ENCODE measurements at places on chromosomes 5 and 9.

DNA sequence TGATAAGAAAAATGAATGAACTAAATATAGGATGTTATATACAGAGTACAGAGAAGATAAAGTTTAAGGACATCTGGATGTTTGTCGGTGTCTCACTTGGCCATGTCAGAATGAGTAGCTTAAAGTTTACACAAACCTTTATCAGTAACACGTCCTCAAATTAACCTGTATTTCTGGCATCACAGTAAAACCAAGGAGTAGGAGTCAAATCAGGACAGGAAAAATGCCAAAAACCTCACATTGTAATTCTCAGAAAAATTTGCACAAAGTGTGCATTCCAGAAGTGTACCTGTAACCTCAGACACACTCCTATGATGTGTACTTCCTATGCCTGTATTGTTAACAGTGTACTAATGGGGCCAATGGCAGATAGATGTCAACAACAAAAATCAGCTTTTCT, 139.3 kb downstream of the SMC2 start:
- DNase-seq: no peak

DNA sequence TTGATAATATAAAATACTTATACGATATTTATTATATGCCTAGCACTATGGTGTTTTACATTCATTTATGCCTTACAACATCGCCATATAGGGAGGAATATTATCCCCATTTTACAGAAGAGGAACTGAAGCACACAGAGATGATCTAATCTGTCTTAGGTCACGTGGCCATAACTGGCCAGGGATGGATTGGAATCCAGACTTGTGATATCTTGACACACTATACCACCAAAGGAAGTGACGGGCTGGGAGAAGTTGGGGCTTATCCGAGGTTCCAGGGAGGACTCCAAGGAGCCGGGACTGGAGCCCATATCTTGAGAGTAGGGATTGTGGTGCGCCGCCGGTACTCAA, 129.8 kb downstream of the TMEM174 start:
- no peak for DNase-seq

DNA sequence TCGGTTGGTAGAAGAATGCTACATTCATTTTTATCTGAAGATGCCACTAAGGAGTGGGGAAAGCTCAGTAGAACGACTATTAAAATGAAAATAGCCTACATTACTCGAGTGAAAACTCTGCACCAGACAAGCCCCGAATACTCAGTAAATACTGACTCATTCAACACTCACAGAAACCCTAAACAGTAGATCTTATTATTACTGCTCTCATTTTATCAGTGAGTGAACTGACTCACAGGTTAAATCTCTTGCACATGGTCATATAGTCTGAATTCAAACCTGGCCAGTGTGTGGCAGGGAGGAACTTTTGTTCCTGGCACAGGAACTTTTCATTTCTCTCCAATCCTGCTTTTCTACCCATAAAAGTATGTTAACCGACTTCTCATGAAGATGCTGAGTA, 9.6 kb upstream of the PAPPA start:
- DNase-seq: no peak

DNA sequence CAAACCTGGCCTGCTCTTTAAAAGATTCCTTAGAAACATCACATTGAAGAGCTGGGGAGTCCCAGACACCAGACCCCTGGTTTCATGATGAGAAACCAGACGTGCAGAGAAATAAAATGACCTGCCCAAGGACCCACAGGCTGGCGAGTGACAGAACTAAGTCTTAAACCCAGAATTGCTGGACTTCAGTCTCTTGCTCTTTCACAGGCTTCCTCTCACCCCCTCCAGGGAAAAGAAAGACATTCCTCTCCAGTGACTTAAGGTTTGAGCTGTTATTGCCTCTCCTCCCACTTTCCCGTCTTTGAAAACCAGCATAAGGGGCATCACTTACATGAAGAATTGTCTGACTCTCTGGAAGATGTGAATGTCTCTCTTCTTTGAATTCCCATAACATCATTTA, 535.2 kb downstream of the IRX1 start:
- DNase-seq: no peak

DNA sequence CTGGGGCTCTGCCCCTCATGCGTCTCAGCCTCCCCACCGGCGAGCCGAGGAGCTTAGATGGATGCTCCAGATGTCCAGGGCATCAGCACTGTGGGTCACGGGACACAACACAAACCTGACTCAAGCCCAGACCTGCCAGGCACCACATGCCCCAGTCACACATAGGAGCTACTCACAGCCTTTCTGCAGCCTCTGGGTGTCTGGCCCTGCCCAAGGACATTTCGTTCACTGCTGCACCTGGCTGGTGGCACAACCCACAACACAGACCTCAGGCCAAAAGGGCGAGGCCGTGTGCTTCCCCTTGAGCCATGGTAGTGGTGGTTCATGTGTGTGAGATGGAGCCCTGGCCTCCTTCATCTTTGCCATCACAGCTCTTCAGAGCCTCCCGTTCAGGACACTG, 89.6 kb upstream of the FCN2 start:
- peak; percentile 59 for DNase-seq

DNA sequence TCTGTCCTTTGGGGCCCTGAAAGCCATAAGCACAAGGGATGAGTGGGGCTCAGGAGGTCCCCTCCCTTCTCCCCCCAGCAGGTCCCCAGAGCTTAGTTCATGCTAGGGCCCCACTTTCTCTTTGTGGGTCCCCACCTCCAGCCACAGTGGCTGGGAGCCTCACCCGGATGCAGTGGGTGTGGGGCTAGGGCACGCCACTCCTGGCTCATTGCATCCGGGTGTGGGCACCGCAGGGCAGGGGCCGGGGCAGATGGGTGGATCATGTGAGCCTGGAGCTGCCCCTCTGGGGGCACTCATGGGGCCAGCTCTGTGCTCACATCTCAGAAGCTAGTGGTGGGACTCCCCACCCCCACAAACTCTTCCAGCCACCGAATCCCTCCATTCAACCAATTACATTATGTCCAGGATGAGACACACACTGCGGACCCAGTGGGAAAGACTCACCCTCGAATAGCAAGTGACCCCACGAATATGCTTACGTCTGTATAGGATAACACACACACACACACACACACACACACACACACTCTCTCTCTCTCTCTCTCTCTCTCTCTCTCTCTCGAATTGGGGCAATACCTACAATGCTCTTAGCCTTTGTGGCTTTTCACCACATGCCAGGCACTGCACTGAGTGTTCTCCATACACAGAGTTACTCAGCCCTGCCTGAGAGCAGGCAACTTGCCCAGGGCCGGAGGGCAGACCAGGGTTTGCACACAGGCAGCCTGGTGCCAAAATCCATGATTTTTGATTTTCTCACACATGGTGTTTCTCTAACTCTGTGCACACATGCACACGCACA, 16.8 kb upstream of the PHYKPL start:
- no peak for DNase-seq

- DNase-seq: peak; percentile 41
Measured at GRCh38 chr5:179806250-179807048, at the start of gene MGAT4B. MGAT4B (minus strand) TSS chr5:179806866; CDS start chr5:179806583, 283 bp downstream.

DNA sequence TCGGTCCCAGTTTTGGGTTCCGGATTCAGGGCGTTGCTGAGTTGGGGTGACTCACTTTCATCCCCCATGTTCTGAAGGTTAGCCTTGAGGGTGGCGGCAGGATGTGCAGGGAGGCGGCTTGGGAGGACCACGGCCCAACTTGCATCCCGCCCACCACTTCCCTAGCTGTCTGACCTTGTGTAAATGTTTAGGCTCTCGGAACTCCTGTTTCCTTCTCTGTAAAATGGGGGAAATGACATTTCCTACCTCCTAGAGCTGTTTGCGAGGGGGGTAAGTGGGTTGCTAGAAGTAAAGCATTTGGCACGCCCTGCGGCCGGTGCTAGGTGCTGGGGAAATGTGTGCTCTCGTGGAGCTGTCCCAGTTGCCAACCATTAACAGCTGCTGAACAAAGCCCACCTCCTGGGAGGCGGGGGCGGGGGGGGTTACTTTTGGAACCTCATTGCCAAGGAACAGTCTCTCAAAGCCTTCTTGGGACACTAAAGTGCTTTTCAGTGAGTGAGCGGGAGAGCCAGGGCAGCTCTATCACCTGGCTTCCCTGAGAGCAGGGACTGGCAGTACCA, 27.5 kb downstream of the PTGES2 start:
- no peak for DNase-seq

- DNase-seq: no peak
Measured at GRCh38 chr5:42587096-42587723, 164.0 kb downstream of the GHR start.

- DNase-seq: no peak
Measured at GRCh38 chr5:32507738-32508434, 63.3 kb upstream of the ZFR start.

DNA sequence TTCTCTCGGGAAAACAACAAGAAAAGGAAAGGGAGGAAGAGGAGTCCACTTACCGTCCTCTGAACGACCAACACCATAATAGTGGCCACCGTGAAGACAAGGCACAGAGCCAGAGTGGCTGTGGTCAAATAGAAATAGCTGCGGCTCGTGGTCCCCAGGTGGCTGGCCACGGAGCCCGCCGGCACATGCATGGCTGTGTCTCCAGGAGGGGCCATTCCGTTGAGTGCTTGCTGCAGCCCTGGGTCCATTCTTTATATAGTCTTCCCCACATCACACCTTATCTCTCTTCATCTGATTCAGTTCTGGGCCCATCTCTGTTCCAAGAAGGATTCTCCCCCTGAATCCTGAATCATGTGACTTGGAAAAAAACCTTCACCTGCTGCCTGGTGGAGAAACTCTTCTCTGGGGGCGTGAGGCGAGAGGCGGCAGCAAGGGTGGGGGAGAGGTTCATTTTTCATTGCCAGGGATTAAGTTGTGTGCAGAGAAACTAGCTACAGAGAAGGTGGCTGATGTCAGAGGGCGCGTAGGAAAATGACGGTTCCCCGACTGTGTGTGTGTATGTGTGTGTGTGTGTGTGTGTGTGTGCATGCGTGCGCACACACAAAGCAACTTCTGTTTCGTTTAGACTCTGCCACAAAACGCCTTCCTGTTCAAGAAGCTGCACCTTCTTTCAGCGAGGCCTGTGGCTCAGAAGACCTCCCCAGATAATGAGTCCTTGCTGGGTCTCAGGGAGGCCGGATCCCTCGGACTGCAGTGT, at the start of gene TNFSF8:
TSS of gene TNFSF8 (minus strand) at position 536 of the 757 bp plus-strand sequence. CDS start at position 248, 288 bp downstream.
- DNase-seq: no peak

- no peak for DNase-seq
Measured at GRCh38 chr5:81239613-81240012, 6.5 kb downstream of the CKMT2 start.

DNA sequence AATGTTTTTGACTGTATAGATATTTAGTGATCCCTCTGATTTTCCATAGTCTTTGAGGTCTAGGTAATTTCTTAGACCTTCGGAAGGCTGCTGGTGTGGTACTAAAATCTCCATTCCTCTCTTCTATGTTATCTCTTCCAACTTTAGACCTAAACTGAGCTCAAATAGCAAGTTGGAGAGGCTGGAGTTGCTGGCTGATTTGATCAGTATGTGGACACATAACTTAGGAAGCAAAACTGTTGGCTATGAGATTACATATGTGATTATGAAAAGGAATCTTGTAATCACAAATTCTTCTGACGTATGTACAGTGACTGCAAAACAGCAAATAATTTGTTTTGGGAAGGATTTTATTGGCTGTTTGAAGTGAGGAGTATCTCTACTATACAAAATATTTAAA, 2.1 kb upstream of the SMAD5 start:
- DNase-seq: no peak

GRCh38 chr9:119736491-119737454, 367.5 kb upstream of the BRINP1 start:
- peak; percentile 87 for DNase-seq

DNA sequence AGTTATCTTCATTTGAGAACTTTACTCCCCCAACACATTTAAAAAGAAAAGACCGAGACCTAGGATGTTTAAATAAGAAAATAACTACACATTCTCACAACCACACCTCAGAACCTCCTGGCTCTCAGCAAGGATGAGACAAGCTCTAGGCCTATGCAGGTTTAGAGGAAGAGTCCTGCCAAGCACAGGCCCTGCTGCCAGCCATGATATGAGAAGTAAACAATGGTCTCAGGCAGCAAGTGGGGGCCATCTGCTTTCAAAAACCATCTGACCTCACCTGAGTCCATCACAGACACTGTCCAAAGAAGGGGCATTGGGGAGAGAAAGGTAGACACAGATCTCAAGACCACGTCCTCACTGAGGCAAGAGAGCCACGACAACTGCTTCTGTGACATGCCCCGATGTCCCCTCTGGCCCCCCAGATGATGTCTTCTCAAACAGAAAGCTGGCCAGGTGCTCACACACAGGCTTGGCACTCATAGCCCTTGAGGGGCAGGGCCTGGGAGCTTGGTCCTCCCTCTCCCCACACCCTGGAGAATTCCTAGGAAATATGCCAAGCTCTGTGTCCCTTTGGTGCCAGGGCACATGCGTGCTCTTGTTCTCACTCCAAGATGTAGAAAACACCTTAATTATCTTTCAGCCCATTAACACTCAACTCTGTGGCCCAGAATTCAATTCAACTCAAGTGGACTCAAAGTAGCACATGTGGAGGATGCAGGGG, 150.4 kb downstream of the FSTL4 start:
- no peak for DNase-seq

DNA sequence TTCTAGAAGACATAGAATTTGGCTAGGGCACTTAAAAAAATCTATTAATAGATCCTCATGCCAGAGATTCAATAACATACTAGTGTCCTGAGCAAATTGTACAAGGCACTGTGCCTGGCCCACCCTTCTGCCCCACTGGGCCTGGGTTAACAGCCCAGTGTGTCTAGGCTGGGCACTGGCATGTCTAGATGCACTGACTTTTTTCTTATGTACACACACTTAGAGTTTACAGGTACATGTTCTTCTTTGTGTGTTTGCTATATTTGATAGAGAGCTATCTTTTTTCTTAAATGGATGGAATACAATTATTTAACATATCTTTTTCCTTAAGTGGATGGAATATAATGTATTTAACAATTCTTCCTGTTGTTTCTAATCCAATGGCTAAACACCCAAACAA, 241.5 kb downstream of the AUH start:
- DNase-seq: no peak

DNA sequence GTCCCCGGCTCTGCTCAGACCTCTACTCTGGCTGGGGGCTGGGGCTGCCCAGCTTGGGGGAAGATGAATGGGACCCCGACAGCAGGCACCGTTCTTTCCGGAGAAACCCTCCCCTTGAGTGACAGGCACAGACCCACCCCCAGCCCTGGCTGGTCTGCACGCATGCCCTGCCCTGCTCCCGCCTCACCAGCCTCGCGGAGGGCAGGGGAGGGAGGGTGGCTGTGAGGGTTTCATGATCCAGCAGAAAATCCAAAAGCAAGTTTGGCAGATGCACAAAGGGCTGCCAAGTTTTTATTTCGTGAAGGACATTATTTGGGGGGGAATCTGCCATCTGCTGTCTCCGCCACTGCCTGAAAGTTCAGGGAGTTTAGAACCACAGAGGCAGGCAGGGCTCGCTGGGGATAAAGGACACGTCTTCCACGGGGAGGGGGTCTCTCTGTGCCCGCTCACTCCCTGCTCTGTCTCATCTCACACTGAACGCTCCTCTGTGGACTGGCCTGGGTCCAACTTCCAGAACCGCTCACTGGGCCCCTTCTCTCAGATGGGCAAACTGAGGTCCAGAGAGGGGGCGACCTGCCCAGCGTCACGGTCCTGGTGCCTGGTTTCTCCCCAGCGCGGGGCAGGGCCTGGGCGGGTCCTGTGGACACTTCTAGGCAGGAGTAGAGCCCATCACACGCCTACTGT, 92.9 kb downstream of the RXRA start:
- DNase-seq: no peak
